ENCODE measurements at places on chromosomes 4 and X.

GRCh38 chr4:3498901-3499510 lies 33.2 kb downstream of the LRPAP1 start:
- no peak for DNase-seq

DNA sequence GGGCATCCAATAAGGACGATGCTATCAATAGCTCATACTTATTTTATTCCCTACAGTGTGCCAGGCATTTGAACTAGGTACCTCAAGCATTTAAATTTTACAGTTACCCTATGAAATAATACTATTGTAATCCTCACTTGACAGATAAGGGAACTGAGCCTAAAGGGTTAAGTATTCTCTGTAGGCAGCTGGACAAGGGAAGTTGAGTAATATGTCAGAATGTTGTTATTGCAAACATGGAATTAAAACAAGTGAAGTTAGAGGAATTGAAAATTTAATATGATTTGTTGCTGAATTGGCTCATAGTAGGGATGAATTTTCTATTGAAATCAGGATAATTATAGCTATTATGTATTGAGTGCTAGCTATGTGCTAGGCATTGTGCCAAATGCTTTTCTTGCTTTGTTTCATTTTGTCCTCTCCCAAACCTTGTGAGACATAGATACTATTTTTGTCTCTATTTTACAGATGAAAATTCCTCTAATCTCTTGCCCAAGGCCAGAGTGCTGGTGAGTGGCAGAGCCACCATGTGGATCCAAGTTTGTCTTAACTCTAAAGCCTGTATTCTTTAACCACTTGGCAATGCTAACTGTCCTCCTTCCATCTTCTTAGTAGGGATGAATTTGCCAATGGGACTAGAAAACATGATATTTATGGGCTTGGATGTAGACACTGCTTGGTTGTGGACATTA lies 58.1 kb downstream of the TMEM164 start:
- DNase-seq = no peak

- no peak for DNase-seq
Observed at GRCh38 chrX:11272290-11272689, 20.9 kb upstream of the AMELX start.

- no peak for DNase-seq
Observed at GRCh38 chr4:973431-974397, at the start of gene DGKQ. TSS of gene DGKQ (minus strand) at chr4:973569. CDS start at chr4:973482, 87 bp downstream.

DNA sequence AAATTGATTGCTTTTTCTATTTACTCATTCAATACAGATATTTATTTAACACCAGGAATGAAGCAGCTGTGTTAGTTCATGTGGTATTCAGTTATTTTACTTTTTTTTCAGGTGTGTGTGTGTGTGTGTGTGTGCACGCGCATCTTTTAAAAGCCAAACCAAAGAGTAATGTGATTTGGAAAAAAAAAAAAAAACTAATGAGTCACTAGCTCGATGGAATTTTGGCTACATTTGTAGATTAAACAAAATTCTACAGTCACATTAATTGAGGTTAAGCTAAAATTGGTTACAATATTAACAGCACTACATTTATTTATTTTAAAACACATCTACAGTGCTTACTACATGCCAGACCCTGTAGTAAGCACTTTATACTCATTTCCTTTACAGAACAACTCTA lies 66.8 kb downstream of the HHIP start:
- DNase-seq = no peak

DNA sequence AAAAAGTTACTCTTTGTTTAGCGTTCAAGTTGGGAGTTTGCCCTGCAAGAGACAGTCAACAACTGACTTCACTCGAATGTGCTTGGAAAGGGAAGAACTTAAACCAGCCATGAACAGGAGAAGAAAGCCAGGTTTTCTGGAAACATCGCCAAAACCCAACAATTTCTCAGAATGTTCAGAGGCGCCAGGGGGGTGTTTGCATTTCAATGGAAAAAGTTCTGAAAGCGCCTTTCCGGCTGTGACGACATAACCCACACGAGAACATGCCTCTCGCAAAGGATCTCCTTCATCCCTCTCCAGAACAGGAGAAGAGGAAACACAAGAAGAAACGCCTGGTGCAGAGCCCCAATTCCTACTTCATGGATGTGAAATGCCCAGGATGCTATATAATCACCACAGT lies 78.1 kb upstream of the ADGRA3 start:
- DNase-seq = no peak

- no peak for DNase-seq
Observed at GRCh38 chr4:109506890-109507289, 53.2 kb upstream of the MCUB start.

DNA sequence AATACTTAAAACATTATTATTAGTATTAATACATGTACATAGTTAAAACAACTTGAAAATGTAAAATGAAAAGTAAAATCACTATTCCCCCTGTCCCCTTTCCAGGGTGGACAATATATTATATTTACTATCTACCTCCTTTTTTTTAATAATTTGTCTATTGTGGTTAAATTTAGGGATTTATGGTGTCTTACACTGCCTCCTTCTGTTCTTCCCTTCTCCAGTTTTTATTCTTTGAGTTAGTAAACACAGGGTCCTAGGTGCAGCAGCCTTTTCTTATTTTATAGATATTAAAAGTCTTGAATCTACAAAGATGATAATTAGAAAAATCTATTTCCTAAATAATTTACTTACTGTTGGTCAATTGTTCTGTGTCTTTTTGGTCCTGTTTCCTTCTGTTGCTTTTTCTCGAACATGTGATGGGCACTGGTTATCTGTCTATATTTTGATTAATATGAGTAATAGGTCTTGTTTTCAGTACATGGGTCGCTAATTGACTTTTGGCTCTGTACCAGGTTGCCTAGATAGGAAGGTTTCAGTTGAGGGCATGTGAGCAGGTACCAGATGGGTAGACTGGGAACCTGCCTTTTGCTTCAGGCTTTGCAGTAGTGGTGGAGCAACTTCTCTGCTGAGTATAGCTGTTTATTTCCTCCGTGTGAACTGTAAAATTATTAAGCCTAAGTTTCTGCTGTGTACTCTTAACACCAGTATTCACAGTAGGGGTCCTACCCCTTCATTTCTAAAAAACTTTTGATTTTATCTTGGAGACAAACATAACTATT lies 1.1 kb downstream of the NUDT9 start:
- no peak for DNase-seq

GRCh38 chr4:52197306-52197705 lies 146.2 kb downstream of the SPATA18 start:
- no peak for DNase-seq

- no peak for DNase-seq
Observed at GRCh38 chr4:184506527-184507121, 32.3 kb upstream of the IRF2 start.

DNA sequence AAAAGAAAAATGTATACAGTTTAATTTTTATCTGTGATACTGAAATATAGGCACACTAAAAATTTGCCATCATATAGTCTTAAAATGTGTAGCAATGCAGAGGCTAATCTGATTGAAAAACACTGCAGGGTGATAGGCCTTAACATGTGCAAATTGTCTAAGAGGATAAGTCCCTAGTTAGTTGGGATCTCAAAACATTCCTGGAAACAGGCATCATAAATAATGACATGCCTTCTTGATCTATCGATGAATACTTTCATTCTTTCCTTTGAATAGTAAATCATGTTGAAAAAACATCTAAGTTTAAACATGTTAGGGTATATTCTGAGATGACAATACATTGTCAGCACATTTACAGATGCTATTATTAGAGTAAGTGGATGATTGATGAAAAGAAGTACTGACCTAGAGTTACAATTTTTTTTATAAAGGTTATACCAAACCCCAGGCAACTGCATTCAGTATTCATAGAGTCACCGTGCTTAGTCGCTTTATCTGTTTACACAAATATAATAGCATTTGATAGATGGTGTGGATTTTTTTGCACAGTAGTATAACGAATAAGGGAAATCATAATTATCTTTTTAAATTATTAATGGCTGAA lies 668.2 kb upstream of the ADGRL3 start:
- DNase-seq = no peak

GRCh38 chr4:124682384-124682783 lies 30.1 kb downstream of the ANKRD50 start:
- DNase-seq = no peak

DNA sequence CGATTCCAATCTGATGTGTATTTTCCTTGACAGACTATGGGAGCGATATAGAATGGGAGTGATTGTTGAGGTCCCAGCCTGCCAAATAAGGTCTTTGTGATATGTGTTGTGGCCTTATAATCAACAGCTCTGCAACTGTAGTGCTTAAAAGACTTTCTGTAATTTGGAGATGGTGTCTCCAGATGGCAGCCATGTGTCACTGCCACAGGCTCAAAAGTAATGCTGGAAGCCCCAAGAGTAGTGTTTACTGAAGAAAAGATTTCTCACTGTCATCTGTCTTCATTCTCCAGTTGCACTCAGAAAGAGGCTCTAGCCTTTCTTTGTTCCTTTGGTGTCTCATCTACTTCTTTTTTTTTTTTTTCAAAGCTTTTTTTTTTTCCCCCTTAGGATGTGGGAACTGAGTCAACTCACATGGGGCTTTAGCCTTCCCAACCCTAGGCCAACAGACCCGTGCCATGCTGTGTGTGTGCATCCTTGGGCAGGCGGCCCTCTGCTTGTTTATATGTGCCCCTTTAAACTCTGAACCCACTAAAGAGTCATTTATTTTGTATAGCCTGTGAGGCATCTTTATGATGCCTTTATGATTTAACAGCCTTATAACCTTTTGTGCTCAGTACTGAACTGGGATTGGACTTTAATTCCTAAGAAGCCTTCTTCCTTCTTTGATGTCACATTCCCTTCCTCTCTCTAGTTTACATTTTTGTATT lies 15.6 kb downstream of the SRPX2 start:
- DNase-seq = no peak

DNA sequence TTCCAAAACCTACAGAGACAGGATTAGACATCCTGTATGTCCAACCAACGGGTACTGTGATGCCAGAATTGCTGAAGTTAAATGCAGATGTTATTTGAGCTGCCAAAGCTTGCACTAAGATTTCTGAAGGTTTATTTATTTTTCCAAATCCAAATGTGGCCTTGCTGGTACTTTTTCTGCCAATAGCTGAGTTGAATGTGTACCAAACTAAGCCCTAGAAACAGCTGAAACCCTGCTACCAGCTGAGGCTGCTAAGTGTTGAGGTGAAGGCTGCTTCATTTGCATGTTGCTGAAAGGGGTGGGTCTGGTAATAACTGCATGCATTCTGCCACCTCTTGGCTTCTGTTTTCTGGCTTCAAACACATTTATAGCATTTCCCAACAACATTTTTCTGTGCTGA lies 366.5 kb downstream of the FAT4 start:
- DNase-seq = no peak

GRCh38 chr4:177802661-177803060 lies 360.4 kb upstream of the AGA start:
- no peak for DNase-seq

- DNase-seq = no peak
Observed at GRCh38 chr4:3530663-3531254, 1.5 kb downstream of the LRPAP1 start.

DNA sequence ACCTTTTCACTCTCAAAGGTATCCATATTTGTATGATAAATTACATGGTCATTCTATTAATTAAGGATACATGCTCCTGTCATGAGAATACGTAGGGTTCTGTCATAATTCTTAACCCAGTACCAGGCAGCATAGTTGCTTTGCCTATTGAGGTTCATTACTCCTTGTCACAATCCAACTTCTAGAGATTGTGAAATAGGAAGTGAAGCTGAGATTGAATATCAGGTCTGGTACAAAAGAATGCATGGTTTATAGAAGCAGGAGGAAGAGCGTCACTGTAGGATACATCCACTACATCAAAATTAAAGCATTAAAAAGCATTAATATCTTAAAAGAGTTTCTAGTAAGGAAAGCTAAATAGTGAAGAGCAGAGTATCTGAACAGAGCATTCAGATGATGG lies 647.0 kb downstream of the IQCM start:
- DNase-seq = no peak

- no peak for DNase-seq
Observed at GRCh38 chrX:111270339-111270738, at the start of gene CAPN6. TSS of gene CAPN6 (minus strand) at chrX:111270483. CDS start at chrX:111263936, 6,547 bp downstream.

- DNase-seq = no peak
Observed at GRCh38 chr4:174713821-174714220, 115.2 kb downstream of the GLRA3 start.

DNA sequence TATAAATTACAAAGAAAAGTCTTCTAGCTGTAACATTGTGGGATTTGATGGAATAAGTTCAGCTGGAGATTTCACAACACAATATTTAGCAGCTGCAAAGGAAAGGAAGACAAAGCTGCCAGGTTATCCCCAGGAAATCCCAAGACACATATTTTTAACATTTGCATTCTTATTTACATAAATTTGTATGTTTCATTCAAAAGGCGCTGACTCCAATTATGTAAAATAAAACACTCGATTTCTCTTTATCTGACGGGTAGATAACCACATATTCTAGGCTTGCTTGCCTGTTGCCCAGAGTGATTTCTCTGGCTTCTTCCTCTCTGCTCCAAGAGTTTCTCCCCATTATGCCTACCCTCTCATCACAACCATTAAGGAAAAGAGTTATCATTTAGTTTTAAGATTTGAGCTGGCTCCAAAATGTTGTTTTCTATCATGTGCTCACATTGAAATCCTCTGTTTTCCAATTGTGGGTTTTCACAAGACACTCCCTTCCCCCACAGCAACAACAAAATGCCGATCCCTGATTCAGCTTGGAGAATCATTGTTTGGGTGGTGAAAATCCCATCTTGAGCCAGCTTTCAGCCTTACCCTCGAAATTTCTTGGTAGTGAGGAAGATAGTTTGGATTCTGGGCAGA lies 128.2 kb upstream of the RASGEF1B start:
- no peak for DNase-seq

GRCh38 chrX:69189576-69190371 lies 24.5 kb upstream of the PJA1 start:
- DNase-seq = no peak

- no peak for DNase-seq
Observed at GRCh38 chrX:131747173-131747572, 203.3 kb downstream of the OR13H1 start.

DNA sequence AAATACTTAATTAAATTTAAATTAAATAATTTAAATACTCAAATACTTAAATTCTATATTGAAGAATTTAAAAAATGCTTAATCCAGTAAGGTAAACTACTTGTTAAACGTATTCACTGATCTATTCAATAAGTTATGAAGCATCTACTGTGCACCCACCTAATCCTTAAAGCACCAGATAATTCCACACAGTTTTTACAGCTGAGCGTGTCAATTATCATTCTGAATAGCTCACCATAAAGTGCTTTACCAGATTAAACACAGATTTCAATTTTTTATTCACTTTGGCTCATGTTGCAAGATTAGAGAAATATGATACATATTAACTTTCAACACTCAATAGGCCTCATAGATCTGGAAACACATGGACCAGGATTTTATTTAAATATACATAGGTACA lies 79.2 kb upstream of the DDIT4L start:
- DNase-seq = no peak

DNA sequence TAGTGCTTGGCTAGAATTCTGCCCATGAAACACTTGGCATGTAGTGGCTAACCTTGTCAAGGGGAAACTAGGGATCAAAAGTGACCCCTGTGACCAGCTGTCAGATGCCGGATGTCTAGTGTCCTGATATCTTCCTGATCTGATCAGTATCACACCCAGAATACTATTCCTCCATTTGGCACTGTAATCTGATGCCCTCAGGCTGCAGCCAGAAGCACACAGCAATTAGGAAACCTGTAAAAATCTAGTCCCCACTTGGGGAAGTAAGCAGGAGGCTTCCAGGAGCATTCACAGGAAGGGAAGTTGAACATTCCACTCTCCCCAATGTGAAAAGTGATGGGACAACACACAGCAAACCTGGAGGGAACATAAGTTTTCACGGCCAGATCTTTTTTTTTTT lies 125.1 kb downstream of the HS6ST2 start:
- no peak for DNase-seq

GRCh38 chr4:1411436-1412375 lies 5.5 kb upstream of the NKX1-1 start:
- DNase-seq = no peak

- DNase-seq = no peak
Observed at GRCh38 chr4:8330821-8331574, 61.4 kb downstream of the HTRA3 start.

Data from brain pericyte (primary cell).